Aorta (tissue), 5 donors: ENCODE measurements at places on chromosomes 12 and 14. TPM values are rescaled to one million over a fixed set of nuclear protein-coding genes. Genes with fewer than 3 reads are reported as not detected.

- no peaks in the 10 kb centered on the region for H3K27me3 ChIP-seq
- H3K4me1 ChIP-seq = peaks cover 6% of the 10 kb centered on the region
- no peak for DNase-seq
- no peak overlapping the region for H3K27ac ChIP-seq
- H3K36me3 ChIP-seq = peaks cover 16% of the 10 kb centered on the region
- no peak overlapping the region for H3K4me3 ChIP-seq
Measured at GRCh38 chr14:77110286-77110685, 12.2 kb downstream of the CIPC start.

GRCh38 chr14:34129927-34130552 is 179.2 kb upstream of the EGLN3 start:
- no peaks in the 10 kb centered on the region for H3K36me3 ChIP-seq
- no peaks in the 10 kb centered on the region for H3K27me3 ChIP-seq
- no peak overlapping the region for H3K4me3 ChIP-seq

DNA sequence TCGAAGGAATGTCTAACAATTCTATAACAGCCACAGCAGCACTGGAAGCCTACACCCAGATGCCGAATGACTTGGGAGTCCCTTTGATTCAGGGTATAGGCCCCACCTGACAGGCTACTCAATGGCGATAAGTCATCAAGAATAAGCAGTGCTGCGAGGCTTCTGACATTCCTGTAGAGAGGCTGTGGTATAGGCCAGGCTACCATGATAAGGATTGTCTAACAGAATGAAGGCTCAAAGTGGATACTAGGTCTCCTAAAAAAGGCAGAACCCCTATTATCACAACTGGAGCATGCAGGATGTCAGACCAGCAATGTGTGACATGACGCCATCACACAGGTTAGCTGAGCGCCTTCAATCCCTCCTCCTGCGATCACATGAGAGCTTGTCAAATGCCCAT is 53.2 kb downstream of the ZFP36L1 start:
- H3K27me3 ChIP-seq = no peaks in the 10 kb centered on the region
- DNase-seq = no peak
- peaks cover 3% of the 10 kb centered on the region for H3K4me1 ChIP-seq
- no peak overlapping the region for H3K4me3 ChIP-seq
- no peaks in the 10 kb centered on the region for H3K36me3 ChIP-seq

GRCh38 chr14:32306549-32306948 is 22.5 kb upstream of the AKAP6 start:
- no peak overlapping the region for H3K27ac ChIP-seq
- DNase-seq = no peak
- no peaks in the 10 kb centered on the region for H3K4me1 ChIP-seq
- no peak overlapping the region for H3K4me3 ChIP-seq
- H3K36me3 ChIP-seq = no peaks in the 10 kb centered on the region

- H3K27ac ChIP-seq = no peak overlapping the region
- no peaks in the 10 kb centered on the region for H3K4me1 ChIP-seq
- H3K4me3 ChIP-seq = no peak overlapping the region
- no peak for DNase-seq
- H3K36me3 ChIP-seq = no peaks in the 10 kb centered on the region
- H3K27me3 ChIP-seq = no peaks in the 10 kb centered on the region
Measured at GRCh38 chr14:21241218-21241819, 27.9 kb downstream of the HNRNPC start.

The SCN8A gene
- 0.42 TPM for total RNA-seq

DNA sequence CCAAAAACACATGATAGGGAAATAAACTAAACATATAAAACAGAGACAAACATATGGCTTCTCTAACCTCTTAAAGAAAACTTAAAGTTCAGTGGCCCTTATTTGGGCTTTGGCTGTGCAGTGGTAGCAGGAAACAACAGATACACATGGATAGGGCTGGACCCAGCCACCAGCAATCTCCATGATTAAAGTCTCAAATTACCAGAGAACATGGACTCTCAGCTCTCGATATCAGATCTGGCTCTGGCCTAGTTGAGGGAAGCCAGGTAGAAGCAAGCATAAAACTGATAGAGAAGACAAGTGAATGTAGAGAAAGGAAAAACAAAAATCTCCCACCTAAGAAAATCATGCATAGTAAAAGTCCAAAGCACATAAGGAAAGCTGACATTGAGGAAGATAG is 164.8 kb downstream of the ITPR2 start:
- H3K4me3 ChIP-seq = no peak overlapping the region
- H3K27me3 ChIP-seq = no peaks in the 10 kb centered on the region
- no peaks in the 10 kb centered on the region for H3K36me3 ChIP-seq
- no peaks in the 10 kb centered on the region for H3K4me1 ChIP-seq
- DNase-seq = no peak

DNA sequence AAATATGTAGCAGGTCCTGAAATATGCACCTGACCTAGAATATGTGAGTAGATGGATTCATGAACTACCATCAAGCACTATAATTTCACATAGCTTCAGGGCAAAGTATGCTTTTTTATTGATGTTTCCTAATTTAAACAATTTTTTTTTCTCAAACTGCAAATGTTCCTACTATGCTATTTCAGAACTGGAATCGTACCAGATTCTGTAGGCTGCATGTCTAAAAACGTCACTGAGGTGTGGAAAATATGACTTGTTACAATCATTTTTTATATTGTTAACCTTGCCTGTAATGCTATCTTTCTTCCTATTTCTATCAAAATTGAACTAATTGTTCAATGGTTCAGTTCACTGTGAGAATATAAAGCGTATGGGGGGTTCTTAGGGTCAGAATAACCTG is 78.0 kb upstream of the RERGL start:
- no peak overlapping the region for H3K4me3 ChIP-seq
- no peaks in the 10 kb centered on the region for H3K27me3 ChIP-seq
- H3K27ac ChIP-seq = no peak overlapping the region
- H3K36me3 ChIP-seq = no peaks in the 10 kb centered on the region
- DNase-seq = no peak

GRCh38 chr12:15278816-15279658 is 43.3 kb upstream of the PTPRO start:
- no peaks in the 10 kb centered on the region for H3K27me3 ChIP-seq
- H3K4me3 ChIP-seq = no peak overlapping the region
- peak overlapping the region; percentile 89 for H3K27ac ChIP-seq
- peak; percentile 95 for DNase-seq
